ENCODE measurements at places on chromosomes 11 and 22. TPM values are rescaled to one million over a fixed set of nuclear protein-coding genes. Genes with fewer than 3 reads are reported as not detected.

GRCh38 chr11:133104009-133104744, 428.1 kb downstream of the OPCML start:
- H3K36me3 ChIP-seq, result no peaks in the 10 kb centered on the region
- H3K27me3 ChIP-seq, result no peaks in the 10 kb centered on the region
- H3K4me3 ChIP-seq, result no peak overlapping the region
- no peak overlapping the region for H3K27ac ChIP-seq
- no peaks in the 10 kb centered on the region for H3K4me1 ChIP-seq

GRCh38 chr22:41286639-41287091, 678 bp upstream of the RANGAP1 start:
- peak overlapping the region; percentile 76 for H3K4me3 ChIP-seq
- H3K27me3 ChIP-seq, result no peaks in the 10 kb centered on the region
- no peak for DNase-seq
- H3K36me3 ChIP-seq, result peaks cover 6% of the 10 kb centered on the region

- DNase-seq, result no peak
- H3K4me1 ChIP-seq, result no peaks in the 10 kb centered on the region
- no peaks in the 10 kb centered on the region for H3K36me3 ChIP-seq
- no peaks in the 10 kb centered on the region for H3K27me3 ChIP-seq
- H3K4me3 ChIP-seq, result no peak overlapping the region
Measured at GRCh38 chr11:88119561-88119960, 55.7 kb downstream of the RAB38 start.

OR10A2 gene
- total RNA-seq, result not detected

TSGA10IP gene
- total RNA-seq, result not detected

SSH3 gene
- total RNA-seq, result 75.4 TPM

TMPRSS5 gene
- not detected for total RNA-seq

Measured in upper lobe of left lung (tissue), 6 donors.